ENCODE measurements at places on chromosomes 3 and 15.

- no peak for DNase-seq
Observed at GRCh38 chr3:37670961-37671483, 190.7 kb upstream of the CTDSPL start.

DNA sequence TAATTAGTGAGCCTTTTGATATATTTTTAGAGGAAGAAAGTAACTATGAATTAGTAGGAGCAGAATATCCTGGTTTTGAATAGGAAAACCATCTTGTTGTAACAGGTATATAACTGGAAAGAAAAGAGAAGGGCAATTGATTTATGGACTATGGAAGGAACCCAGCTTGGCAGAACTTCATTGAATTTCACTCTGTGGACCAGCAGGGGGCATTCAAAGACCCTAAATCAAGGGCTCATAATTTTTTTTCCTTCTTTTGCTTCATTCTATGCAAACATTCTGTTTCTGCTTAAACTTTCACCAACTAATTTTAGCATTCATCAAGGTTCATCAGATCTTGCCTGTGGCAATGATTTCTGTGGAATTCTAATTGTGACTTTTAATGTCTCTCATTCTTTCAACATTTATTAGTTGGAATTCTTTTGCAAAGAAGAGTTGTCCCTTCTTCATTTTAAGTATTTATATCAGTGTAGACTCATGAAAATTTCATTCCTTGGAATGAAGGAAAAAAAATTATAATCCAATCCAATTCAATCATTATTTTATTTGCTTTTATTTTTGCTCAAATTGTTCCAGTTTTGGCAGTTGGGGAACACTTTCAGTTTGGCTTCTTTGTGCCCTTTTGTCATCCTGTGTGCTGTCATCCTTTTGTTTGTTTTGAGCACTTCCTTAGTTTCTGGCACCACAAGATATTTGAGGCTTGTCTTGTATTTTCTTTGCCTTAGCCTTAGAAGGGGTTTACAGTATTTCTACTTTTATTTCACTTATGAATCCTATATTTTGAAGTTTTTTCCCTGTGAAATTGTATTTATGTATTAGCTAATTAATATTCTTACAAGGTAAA lies 30.4 kb downstream of the NXPE3 start:
- DNase-seq = peak; percentile 31

DNA sequence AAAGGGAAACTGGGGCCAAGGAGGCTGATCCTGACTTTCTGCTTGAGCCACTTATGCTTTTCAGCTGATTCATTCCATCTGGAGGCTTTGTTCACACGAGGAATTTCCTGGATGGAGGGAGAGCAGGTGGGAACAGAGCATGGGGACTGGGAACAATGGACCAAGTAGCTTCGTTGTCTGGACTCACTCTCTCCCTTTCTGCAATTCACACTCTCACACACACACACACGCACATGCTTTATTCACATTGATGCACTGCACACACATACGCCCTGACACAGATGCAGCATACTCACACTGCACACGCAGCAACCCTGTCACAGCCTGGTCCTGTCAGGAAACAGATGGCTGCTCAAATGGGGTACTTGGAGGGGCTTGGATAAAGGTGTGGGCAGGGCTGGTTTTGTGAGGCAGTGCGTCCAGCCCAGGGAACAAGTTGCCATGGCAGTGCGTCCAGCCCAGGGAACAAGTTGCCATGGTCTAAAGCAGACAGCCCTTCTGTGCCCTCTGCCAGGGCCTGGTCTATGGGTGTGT lies 19.8 kb upstream of the CHCHD6 start:
- DNase-seq = no peak

- no peak for DNase-seq
Observed at GRCh38 chr3:126554560-126555525, 3.9 kb downstream of the C3orf22 start.

GRCh38 chr3:59064276-59064675 lies 14.5 kb upstream of the CFAP20DC start:
- DNase-seq = no peak

DNA sequence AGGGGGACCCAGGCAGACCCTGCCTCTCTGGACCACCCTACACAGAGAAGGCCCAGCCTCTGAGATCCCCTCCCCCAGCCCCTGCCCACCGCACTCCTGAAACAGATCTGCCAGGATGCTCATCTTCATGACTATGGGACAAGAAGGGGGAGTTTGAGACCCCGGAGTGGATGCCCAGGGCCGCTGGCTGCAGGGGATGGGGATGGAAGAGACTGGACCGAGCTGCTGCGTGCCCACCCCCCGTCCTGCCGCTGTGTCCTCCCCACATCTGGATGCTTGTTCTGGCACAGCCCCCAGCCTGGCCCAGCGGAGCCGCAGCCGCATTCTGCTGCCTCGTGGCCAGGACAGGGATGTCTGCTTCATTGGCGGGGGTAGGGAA lies 30.3 kb upstream of the SEMA3F start:
- DNase-seq = no peak

- no peak for DNase-seq
Observed at GRCh38 chr3:188978421-188979171, 193.2 kb upstream of the TPRG1 start.

DNA sequence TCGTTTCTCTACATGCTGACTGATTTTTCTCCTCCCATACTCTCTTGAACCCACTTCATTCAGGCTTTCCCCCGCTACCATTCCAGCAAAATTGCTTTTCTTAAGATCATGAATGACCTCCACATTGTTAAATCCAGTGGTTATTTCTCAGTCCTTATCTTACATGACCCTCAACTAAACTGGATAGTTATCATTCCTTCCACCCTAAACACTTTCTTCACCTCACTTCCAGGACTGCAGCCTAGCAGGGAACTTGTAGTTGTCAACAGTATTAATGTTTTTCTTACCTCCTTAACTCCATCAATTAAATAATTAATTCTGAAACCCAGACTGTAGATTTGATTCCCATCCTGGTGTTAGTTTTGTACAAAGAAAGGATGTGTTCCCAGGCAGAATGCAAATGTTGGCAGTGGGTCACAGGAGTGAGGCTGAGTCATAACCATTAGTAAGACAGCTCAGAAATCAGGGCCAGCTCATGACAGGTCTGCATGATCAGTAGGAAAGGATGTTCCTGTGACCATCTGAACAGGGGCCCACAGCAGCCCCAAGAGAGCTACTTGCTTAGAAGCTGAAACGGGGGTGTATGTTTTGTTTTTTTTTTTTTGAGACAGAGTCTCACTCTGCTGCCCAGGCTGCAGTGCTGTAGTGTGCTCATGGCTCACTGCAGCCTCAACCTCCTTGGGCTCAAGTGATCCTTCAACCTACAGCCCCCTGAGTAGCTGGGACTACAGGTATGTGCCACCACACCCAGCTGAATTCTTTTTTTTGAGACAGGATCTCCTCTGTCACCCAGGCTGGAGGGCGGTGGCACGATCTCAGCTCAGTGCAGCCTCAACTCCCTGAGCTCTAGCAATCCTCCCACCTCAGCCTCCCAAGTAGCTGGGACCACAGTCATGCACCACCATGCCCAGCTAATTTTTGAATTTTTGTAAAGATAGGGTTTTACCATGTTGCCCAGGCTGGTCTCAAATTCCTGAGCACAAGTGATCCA lies 9.1 kb downstream of the BCL2L10 start:
- no peak for DNase-seq

DNA sequence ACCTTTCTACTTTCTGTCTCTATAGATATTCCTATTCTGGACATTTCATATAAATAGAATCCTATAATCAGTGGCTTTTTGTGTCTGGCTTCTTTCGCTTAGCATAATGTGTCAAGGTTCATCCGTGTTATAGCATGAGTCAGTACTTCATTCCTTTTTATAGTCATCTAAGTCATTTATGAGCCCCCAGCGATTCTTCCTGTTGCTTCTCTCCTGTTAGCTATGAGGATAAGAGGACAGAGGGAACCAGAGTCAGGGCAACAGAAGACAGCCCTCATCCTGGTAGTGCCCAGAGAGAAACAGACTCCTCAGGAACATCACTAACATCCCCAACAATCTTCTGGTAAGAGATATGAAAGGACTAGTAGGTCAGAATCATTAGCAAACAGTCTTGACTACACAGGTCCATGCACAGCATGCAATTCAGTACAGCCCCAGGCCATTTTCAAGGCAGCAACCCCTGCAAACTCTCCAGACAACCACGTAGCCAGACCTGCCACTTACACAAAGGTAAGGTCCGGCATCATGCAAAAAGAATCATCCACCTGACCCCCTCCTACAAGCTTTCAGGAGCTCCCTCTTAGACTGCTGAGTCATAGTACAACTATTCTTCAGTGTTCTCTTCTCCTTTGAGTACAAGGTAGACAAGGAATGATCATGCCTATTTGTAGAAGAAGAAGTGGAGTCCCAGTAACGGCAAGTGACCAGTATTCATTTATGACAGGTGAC lies 91.5 kb downstream of the MYLK start:
- no peak for DNase-seq

- DNase-seq = no peak
Observed at GRCh38 chr15:65556622-65557021, 26.4 kb downstream of the HACD3 start.

GRCh38 chr3:190972840-190973270 lies 110.4 kb upstream of the GMNC start:
- no peak for DNase-seq

GRCh38 chr3:124281453-124282316 lies 289.8 kb upstream of the ROPN1 start:
- no peak for DNase-seq

DNA sequence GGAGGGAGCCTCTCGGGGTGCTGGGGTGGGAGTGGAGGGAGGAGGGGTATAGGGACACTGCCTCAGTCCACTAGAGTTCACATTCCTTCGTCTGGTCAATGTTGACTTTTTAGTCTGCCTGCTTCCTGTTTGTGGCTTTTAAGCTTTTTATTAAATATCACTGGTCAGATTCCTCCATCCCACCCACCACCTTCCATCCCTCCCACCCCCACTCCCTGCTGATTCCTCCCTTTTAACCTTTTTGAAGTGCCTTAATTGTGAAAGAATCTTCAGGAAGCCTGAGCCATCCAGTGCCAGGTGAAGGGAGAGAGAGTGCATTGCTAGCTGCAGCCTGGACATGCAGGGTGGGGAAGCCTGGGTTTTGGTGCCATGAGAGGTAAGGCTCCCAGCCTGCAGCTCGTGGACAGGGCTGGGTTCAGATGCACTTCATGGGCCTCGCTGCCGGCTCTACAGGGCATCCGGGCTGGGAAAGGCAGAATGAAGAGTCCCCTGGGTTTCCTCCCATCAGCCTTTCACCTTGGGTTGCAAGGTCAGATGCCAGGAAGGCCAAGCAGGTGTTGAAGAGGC lies 105.9 kb downstream of the DNAJB8 start:
- DNase-seq = no peak

GRCh38 chr3:52020796-52021195 lies 25.1 kb upstream of the RPL29 start:
- DNase-seq = no peak

- DNase-seq = no peak
Observed at GRCh38 chr15:33788906-33789540, 179.3 kb upstream of the CHRM5 start.

DNA sequence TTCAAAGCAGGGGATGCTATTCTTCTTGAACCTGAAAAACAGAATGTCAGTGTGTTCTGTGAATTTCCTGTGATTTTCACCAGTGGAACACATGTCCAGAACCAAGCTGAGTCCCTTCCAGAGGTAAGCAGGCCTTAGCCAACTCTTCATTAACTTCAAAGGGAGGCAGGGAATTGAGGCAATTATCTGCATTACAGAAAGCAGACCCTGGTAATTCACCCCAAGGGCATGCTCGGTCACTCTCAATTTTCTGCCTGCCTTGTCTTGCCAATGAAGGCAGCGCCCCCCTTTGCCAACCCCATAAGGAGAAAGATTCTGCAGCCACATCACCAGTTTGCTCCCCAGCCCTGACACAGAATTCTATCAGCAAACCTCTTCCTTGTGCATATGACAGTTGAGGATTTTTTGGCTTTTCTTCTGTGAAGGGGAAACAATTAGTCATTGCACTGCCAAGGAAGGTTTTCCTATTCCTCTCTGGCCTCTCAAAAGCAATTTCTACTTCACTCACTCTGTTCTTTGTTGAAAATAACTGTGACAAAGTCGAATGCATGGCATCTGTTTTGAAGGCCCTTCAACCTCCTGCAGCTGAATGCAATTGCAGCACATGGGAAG lies 85.3 kb downstream of the HHLA2 start:
- no peak for DNase-seq

GRCh38 chr15:60275624-60276023 lies 122.2 kb downstream of the ANXA2 start:
- DNase-seq = no peak

DNA sequence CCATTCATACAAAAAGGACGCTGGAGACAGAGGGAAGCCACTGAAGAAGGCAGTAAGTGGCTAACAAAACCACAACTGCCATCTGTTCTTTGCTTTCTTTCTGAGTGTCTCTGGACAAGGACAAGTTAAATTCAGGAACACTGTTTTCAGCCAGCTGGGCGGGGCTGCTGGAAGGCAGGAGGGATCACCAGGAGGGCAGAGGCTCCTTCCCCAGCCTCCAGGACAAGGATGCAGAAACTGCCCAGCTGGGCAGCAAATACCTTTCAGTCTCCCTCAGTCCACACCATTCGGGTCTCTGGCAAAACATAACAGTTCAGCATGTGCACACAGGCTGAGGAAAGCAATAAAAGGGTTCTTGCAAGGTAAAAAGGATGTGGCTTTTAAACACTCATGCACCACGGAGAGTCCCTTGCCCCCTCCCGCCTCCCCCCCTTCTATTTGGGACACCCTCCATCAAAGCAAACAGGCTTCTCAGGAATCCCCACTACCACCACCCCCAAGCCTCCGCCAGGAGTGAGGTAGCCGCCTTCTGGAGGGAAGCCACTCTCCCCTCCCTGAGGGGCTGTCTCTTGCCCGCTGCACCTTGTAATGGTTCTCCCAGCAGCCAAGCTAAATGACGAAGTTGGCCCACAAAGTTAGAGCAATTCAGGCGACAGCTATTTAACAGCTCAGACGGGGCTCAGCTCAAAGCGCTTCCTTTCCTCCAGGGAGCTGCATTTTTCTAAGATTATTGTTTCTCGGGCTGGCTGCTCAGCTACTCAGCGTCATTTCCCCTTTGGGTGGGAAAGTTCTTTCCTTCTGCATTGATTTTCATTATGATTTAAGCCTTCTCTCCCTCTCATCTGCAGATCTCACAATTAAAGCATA lies 3.8 kb downstream of the HEG1 start:
- peak; percentile 52 for DNase-seq

DNA sequence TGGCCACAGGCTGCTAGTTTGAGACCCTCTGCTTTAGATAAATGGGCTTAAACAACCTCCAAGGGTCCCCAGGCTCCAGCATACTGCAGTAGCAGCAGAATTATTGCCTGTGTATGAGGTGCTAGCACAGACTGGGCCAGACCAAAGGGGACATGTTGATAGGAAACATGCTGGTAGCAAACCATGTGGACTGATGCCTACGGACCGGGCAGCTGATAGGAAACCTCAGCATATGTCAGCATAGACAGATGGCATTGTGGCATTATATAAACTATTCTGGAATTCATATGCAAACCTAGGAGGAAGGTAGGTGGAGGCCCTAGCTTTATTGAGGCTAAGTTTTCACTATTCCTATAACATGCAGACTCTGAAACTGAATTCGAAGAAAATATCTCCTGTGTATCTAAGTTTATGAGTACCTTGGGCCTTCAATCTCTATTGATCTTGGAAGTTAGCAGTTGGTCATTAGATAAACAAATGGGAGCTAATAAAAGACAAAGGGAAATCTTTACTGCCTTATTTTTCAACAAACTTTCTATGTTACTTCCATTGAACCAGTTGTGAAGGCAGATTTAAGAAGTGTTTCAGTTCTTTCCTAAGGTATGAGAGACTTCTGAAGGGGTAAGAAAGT lies 1.7 kb upstream of the HGD start:
- no peak for DNase-seq

GRCh38 chr15:62089616-62090015 lies 22.8 kb downstream of the C2CD4A start:
- DNase-seq = no peak

Data from stimulated activated CD8-positive, alpha-beta memory T cell treated with anti-CD3 and anti-CD28 coated beads, Interleukin-12 subunit alpha, Interleukin-12 subunit beta, amount 100 ng/mL, for 1 hour (primary cell).